ENCODE measurements at places on chromosomes 2 and 18. TPM values are rescaled to one million over a fixed set of nuclear protein-coding genes. Genes with fewer than 3 reads are reported as not detected.

DNA sequence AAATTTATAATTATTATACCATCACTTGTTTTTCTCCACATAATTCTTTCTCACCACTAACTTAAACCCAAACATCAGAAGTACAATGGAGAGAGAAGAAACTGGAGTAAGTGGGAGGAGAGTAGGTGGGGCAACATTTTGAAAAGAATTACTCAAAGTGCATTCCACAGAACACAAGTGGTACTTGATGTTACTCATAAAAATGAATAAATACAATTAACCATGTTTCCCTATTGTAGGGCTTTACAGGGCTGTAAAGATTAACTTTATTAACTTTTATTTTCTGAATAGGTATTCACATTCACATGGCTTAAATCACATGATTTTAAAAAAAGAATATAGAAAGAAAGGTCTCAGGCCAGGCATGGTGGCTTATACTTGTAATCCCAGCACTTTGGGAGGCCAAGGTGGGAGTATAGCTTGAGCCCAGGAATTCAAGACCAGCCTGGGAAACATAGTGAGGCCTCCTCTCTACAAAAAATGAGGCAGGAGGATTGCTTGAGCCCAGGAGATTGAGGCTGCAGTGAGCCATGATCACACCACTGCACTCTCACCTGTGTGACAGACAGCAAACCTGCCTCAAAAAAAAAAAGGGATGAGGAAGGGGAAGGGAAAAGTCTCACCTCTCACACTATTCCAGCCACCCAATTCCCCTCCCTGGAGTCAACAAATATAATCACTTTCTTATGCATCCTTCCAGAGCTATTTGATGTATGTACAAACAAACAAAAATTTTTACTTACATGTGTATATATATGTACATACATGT lies 47.1 kb downstream of the KCNG3 start:
- DNase-seq = peak; percentile 97

GRCh38 chr2:83725735-83726134 lies 733.3 kb downstream of the SUCLG1 start:
- no peak for DNase-seq

GRCh38 chr18:5295231-5295920 lies at the start of gene ZBTB14:
Gene ZBTB14 (minus strand): TSS chr18:5295726. CDS start chr18:5293246, 2,480 bp downstream.
- peak; percentile 2 for DNase-seq

DNA sequence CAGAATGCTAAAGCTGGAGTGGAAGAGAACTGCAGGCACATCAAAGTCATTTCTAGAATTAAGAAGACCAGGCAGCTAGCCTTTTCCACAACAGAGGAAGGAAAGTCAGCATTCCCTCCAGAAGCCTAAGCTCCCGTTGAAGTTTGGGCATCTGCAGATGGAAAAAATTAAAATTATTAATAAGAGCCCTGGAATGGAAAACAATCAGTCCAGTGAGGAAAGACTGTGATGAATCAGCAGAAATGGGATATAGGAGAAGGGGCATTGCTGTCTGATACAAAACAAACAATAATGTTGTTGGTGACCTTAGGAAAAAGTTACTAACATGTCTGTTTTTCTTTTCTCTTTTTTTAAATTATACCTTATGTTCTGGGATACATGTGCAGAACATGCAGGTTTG lies 450.7 kb upstream of the SLC14A2 start:
- no peak for DNase-seq

DNA sequence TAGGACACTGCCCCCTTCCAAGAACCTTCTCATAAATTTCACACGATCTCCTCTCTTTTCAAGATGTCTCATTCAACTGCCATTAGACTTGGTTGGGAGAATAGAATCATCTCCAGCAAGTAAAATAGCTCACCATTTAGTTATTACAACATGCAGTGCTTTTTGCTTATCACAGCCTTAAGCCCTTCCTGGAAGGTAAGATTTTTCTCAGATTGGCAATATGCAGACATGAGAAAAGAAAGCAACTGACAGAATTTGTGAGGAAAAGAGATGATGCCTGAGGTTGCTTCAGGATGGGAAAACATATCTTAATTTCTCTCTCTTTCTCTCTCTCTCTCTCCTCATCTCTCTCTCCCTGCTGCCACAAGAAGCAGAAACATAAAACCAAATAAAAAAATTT lies 855.1 kb upstream of the ACVR2A start:
- no peak for DNase-seq

- no peak for DNase-seq
Observed at GRCh38 chr2:63001576-63001975, 49.1 kb upstream of the OTX1 start.

GRCh38 chr2:104914509-104914908 lies 60.6 kb downstream of the POU3F3 start:
- DNase-seq = no peak

DNA sequence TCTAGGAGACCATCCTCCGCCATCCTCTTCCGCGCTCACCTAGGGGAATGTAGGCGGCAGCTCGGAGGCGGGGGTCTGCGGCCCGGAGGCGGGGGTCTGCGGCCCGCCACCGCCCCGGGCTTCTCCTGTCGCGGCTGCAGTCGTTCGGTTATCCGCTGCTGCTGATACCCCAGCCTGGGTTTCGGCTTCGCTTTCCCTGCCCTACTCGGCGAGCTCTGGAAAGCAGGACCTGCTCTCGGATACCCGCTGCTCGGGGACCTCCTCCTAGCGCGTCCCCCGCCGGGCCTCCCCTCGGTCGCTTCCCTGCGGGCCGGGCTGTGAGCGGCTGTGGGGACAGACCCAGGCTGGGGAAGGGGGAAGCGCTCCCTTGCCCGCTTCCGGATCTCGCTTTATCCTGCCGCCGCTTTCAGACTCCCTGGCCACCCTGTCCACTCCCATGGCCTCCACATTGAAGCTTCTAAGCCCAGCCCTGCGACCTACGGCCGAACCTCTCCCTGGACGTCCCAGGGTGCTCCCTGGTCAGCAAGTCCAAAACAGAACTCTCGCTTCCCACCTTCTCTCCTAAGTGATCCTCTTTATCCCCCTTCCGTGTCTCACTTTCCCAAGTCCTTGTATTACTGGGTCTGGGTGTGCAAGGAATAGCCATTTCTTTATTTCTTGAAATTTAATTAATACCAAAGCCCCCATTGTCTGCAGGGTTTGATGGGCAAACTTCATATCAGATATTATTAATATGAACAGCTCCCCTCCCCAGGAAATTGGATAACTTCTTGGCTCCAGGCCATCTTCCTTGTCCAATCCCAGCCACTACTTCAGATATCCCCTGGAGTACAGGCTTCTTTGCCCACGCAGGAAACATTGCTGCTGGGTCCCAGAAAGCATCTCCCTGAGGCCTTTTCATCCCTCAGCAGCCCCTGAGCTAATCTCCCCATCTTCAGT lies 769 bp downstream of the FKBP1B start:
- DNase-seq = no peak

DNA sequence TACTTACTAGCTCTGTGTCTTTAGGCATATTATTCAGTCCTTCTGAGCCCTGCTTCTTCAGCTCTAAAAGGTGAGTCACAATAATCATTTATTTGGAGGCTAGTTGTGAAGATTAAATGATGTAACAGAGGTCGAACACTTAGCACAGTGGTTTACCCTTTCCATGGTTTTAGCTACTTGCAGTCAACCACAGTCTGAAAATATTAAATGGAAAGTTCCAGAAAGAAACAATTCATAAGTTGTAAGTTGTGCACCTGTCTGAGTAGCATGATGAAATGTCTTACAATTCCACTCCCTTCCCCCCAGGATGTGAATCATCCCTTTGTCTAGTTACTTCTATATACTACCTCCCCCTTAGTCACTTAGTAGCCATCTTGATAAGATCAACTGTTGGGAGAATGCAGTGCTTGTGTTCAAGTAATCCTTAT lies 217.6 kb upstream of the THUMPD2 start:
- peak; percentile 87 for DNase-seq

DNA sequence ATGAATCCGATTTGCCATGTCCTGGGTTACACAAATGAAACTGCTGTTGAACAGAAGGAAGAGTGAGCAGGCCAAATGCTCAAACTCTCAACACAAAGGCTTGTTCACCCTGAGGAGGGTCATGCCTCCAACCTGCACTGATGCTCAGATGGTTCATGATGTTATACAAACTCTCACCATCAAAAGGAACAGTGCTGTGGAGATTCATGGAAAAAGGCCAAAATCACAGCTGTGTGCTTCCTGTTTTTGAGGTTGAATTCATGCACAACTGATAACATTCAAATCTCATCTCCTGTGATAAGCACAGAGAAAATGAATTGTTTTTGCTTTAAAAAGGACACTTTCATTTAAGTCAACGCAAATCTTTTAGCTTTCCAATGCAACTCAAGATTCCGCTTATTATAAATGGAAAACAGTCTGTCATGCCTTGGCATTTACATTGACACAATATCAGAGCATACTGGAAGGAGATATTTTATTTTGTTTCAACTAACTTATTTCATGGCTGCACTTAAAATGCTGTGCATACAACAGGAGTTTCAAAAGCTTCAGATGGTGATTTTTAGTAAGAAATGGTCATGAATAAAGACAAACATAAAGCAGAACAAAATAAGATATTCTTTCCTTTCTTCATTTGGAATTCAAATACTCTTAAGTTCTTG lies 22.2 kb upstream of the TTN start:
- DNase-seq = no peak

DNA sequence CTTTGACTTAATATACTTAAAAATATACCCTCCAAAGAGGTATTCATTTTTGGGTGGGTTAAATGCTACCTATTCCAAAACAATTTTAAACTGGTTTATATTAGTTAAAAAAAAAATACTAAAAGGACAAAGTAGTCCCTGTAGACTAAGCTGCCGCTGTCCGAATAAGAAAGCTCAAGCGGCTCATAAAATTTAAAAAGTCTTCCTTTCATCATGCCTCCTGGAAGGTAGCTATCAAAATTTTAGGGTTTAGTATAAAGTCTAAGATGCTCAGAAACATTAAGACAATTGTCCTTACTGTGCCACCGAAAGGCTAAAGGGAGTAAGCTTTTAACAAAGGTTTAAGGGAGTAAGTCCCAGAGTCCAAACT lies 440 bp upstream of the UGGT1 start:
- no peak for DNase-seq

DNA sequence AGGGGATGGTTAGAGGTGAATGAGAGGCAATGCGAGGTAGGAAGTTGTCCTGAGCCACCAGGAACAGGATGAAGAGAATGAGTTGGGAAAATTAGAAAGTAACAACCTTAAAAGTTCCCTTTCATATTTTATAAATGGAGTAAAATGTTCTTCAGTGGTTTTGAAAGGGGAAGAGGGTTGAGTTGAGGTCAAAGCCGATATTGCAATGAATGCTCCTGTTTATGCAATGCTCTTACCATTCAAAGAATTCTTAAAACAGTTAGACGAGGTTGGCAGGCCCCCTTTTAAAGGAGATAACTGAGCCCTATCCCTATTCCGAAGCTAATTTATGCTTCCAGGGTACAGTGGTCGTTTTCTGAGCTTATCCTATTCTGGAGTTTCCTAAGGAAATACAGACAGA lies 2110.3 kb upstream of the CELF4 start:
- DNase-seq = no peak

DNA sequence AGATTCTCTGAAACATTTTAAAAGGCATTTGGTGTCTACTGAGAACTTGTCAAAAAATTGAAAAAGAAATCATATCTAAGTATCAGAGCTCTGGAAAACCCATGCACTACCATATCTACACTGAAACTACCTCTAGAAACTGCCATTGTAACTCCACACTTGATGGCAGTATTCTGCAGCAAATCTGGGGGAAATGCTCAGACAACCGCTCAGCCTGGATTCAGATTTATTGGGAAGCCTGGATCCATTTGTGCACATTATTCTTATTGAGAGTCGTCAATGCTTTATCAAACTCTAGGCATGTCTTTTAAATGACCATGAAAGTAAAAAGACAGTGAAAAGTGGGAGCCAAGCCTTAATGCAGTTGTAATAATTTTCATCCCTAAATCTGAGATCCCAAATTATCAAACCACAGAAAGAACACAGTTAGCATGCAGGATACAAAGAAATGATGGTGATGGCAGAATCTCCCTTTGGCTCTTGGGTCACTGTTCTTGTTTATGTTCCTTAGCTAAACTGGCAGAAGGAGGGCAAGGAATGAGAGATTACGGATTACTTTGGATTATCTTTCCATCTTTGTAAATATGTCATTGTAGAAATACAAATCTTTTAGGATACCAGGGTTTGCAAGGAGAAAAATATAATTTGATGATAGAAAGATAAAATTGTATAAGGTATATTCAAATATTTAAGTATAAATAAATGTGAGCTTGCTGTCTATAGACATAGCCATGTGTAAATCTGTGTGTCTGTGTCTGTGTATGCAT lies 512.1 kb upstream of the SYT4 start:
- DNase-seq = peak; percentile 47

GRCh38 chr2:2269989-2270562 lies 61.0 kb downstream of the MYT1L start:
- no peak for DNase-seq

DNA sequence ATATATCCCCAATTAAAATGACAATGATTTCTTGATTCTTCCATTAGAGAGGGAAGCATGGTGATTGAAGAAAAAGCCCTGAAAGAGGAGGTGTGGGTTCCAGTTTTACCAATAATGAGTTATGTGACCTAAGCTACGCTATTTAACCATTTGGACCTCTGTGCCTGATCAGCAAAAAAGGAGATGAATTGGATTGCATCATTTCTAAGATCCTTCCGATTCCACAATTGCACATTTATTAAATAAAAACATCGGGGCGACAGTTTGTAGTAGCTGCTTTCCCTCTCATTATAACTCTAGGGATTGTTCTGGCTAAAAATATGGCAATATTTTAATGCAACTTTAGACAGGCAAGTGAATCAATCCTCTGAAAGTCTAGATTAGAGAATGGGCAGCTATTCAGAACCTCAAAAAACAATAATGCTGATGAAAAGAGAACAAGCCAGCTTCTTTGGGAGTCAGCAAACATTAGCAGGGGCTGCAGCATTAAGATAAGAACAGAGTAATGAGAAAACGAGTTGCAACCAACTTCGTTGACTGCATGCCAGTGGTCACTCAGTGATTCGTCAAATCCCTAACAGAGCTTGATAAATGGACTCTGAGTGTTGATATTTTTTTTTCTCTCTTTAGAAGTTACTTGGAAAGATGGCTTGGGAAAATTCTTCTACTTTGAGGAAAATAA lies 301.2 kb downstream of the AGPS start:
- peak; percentile 45 for DNase-seq

DNA sequence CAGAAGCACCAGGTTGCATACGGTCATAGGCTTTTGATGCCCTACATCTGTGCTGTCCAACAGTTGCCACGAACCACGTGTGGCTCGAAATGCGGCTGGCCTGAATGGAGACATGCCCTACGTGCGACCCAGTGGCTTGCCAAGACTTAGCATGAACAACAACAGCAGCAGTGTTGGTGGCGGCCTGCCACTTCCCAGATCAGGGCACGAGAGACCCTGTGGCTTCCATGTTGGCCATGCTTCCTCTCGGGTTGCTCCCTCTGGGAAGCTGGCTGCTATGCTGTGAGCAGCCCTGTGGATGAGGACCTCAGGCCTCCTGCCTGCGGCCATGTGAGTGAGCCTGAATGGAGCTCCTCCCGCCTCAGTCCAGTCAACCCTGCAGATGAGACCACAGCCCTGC lies 212.3 kb downstream of the HDAC4 start:
- DNase-seq = no peak

- DNase-seq = peak; percentile 50
Observed at GRCh38 chr2:143473216-143473615, 344.0 kb downstream of the ARHGAP15 start.

BIRC6 gene
- 189 TPM for total RNA-seq

SERPINB12 gene
- total RNA-seq = not detected

ASB18 gene
- not detected for total RNA-seq

FHOD3 gene
- 117 TPM for total RNA-seq

OSR1 gene
- 0.80 TPM for total RNA-seq

COL4A3 gene
- total RNA-seq = 30.8 TPM

PKDCC gene
- 2.4 TPM for total RNA-seq

IL1RL1 gene
- 4.3 TPM for total RNA-seq

RAB11FIP5 gene
- total RNA-seq = 43.4 TPM

HSBP1L1 gene
- 13.1 TPM for total RNA-seq

Data from renal cortical epithelial cell (primary cell).